Fibroblast of the aortic adventitia (primary cell): ENCODE measurements at places on chromosomes 13 and 19. TPM values are rescaled to one million over a fixed set of nuclear protein-coding genes. Genes with fewer than 3 reads are reported as not detected.
A peak's percentile ranks its signal among the peaks of the same experiment; 100 is the strongest.

The ZNF565 gene
- total RNA-seq: 7.0 and 7.6 TPM in 2 replicates

The TMEM86B gene
- total RNA-seq: 1.7 and 1.8 TPM in 2 replicates

GRCh38 chr13:80858131-80858530 lies 517.2 kb upstream of the SPRY2 start:
- no peak for DNase-seq

DNA sequence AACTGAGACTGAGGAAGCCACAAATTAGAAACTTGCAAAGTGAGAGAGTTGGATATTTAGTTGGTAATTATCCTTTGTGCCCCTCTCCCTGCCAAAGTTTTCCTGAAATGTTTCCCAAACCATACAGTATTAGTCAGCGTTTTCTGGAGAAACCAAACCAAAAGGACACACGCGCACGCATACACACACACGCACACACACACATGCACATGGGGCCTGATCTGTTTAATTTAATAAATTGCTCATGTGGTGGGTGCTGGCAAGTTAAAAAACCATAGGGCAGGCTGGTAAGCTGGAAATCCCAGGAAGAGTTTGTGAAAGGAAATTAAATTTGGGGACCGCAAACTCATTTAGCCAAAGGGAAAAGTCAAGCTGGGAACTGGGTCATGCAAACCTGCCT lies 11.7 kb upstream of the CYSLTR2 start:
- no peak for DNase-seq

GRCh38 chr13:23510979-23511735 lies 59.1 kb upstream of the TNFRSF19 start:
- DNase-seq: no peak

DNA sequence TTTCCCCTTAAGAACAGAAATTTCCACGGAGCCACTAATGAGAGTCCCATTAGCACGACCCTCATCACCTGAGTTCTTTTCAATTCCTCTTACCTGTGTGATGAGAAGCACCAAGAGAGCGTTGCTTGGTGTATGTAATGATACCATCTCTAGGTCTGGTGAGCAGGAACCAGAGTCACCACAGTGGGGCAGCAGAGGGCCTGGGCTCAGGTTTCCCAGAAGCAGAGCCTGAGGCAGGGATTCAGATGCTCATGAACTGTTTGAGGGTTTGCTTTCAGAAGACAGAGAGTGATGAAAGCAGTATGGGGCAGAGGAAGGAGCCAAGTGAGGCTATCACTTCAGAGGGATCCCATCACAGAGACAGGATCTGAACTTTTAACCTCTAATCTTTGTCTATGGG lies 3.1 kb upstream of the PTPRH start:
- DNase-seq: no peak

GRCh38 chr19:47886010-47886559 lies at the start of gene SULT2A1:
TSS of gene SULT2A1 (minus strand) at chr19:47886315. CDS start at chr19:47886257, 58 bp downstream.
- no peak for DNase-seq

GRCh38 chr19:55632463-55632834 lies 8.1 kb upstream of the ZNF784 start:
- peak; percentile 98 for DNase-seq

DNA sequence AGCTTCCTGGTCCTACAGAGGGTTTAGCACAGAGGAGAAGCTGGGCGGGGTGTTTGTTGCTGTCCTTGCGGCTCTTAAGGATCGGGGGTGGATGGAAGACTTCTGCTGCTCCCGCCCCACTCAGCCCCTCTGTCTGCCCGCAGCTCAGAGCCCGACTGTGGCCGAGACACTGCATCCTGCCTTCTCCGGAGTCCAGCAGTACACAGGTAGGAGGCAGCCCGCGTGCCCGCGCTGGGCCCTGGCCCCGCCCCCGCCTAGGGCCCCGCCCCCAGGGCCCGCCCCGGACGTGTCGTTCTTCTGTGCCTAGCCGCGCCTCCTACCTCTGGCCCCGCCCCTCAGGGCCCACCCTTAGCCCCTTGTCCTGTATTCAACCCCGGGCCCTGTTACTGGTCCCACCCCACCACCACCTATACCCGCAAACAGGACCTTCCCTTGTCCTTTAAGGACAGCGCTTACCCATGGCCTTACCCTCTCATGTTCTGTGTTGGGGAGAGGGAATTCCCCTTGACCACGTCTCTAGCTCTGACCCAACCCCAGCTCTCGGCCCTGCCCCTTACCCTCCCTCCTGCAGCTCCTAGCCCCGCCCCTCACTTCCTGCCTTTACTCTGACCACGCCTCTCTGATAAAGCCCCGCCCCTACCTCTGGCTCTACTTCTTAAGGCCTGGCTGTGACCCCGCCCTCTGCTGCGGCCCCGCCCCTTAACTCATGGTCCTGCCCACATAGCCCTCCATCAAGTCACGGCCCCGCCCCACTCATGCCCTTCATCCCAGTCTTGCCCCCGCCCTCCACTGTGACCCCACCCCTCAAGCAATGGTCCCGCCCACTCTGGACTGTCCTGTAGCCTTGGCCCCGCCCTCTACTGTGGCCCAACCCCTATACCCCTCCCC lies 60.5 kb downstream of the CELF5 start:
- peak; percentile 38 for DNase-seq
